ENCODE measurements at places on chromosomes 12 and 14.

DNA sequence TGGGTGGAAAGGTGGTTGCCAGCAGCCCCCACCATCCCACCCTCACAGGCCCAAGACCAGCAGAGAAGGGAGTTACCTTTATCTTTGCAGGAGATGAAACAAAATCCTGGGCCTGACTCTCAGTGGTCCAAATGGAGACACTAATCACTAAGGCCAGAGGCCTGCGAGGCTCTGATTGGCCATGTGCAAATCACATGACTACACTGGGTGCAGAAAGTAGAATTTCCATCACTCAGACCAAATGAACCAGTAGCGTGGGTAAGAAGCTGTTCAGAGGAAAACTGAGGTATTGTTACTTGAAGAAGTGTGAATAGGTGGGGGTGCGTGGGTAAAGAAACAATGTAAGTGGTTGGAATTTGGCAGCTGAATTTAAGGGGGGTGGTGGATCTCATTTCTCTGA is 20.2 kb upstream of the PPP1CC start:
- no peak for DNase-seq

GRCh38 chr12:53326460-53327185 is 5.2 kb upstream of the AAAS start:
- DNase-seq: no peak

DNA sequence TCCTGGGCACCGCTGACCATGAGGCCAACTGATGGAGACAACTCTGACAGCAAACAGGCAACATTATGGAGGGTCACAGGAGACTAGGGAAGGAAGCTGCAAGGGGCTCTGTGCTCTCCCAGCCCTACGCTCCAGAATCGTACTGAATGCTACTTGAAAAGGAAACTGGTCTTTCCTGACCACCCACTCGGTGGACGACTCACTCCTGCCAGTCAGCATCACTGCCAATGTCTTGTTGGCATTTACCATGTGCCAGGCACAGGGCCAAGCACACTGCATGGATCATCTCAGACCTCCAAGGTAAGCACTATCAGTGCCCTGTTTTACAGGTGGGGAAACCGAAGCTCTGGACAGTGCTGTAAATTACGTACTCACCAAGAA is 38.0 kb downstream of the CCDC85C start:
- no peak for DNase-seq

GRCh38 chr14:100749967-100750597 is 23.4 kb downstream of the DLK1 start:
- DNase-seq: no peak

GRCh38 chr14:72904840-72905561 is 11.1 kb upstream of the DPF3 start:
- DNase-seq: no peak

DNA sequence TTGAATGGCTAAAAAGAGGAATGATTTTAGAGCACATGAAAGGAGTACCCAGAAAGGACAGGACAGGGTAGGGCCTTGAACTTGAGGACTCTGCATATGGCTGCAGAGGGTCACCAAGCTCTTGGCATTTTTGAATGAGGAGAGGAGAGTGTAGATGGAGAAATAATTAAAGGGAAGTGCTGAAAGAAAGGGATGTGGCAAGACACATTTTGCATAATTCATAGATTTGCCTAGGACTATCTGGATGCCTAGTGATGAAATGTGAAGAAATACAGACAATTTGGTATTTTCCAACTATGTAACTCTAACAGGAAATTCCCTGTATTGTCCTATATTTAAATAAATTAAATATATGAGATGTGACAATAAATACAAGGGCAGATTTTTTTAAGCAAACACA is 27.5 kb upstream of the MDM1 start:
- DNase-seq: no peak

- DNase-seq: no peak
Observed at GRCh38 chr12:77220586-77220985, 155.2 kb upstream of the E2F7 start.

- DNase-seq: no peak
Observed at GRCh38 chr14:105660816-105661531, 134.6 kb downstream of the TMEM121 start.

DNA sequence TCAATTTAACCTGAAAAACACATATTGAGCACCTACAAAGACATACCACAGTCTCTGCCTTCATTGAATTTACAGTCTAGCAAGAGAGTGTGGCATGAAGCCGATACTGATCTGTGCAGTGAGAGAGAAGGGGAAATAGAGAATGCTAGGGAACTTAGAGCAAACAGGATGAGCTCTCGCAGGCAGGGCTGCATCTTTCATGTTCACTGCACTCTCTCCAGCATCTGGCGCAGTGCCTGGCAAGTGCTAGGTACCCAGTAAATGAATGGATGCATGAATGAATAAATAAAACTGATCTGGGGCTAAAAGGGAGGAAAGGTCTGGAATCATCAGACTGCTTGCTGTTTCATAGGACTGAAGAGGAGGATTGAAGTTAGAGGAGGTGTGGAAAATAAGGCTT is 256.5 kb upstream of the NPAS3 start:
- DNase-seq: no peak

- no peak for DNase-seq
Observed at GRCh38 chr12:9348906-9349518, 140.8 kb upstream of the PZP start.

DNA sequence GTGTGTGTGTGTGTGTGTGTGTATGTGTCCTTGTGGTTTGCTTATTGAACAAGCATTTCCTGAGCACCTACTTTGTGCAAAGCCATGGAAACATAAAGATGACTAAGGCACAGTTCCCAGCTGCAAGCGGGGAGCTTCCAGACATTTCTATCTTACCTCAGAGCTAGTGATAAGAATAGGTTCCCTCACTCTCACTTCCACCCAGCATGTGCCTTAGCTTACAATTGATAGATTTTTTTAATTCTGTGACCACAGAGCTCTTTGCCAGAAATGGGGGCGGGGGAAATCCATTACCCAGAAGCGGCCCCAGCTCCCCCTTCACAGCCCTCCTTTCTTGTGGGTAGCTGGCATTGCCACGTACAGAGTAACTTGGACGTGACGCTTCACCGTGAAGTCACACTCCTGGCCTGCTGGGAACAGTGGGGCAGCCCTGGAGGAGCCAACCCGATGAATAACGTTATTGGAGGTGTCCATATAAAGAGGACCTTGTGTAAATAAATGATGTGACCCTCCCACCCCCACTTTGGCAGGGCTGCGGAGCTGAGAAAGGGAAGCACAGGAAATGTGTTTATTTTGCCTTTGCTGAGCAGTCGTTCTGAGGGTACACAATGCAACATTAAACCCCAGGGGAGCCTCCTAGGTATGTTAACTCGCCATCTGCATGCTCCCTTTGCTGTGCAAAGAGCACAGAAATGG is 238.9 kb downstream of the CHST11 start:
- DNase-seq: peak; percentile 64

- peak; percentile 62 for DNase-seq
Observed at GRCh38 chr14:22555384-22556011, 33.5 kb downstream of the DAD1 start.

All from stimulated activated CD8-positive, alpha-beta memory T cell treated with anti-CD3 and anti-CD28 coated beads, Interleukin-2, amount 100 ng/mL, for 48 hours (primary cell).